ENCODE measurements at places on chromosomes 2 and 18. TPM values are rescaled to one million over a fixed set of nuclear protein-coding genes. Genes with fewer than 3 reads are reported as not detected.

GRCh38 chr2:129656081-129656598 lies 323.3 kb upstream of the RAB6C start:
- DNase-seq: no peak
- H3K4me3 ChIP-seq: no peak overlapping the region
- H3K36me3 ChIP-seq: no peaks in the 10 kb centered on the region

GRCh38 chr2:226993171-226993570 lies 157.3 kb downstream of the RHBDD1 start:
- no peaks in the 10 kb centered on the region for H3K36me3 ChIP-seq
- H3K4me3 ChIP-seq: no peak overlapping the region
- DNase-seq: no peak
- H3K27me3 ChIP-seq: no peaks in the 10 kb centered on the region

DNA sequence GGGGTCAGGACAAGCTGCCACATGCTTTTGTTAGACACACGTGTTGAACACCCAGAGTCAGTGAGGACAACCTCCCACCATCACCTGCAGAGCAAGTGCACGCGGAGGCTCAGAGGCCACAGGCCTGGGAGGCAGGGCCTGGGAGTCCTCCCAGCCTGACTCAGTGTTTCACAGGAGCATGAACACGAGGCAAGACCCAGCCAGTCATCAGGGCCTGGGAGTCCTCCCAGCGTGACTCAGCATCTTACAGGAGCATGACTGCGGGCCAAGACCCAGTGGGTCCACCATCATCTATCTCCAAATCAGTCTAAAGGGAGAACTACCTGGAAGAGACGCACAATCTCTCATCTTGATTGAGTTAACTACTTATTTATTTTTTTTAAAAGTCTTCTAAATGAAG lies 112.6 kb upstream of the PXDN start:
- H3K4me1 ChIP-seq: peaks cover 9% of the 10 kb centered on the region
- no peaks in the 10 kb centered on the region for H3K36me3 ChIP-seq
- H3K4me3 ChIP-seq: no peak overlapping the region
- no peak for DNase-seq

GRCh38 chr18:23580677-23581367 lies 5.5 kb downstream of the NPC1 start:
- no peak for DNase-seq
- H3K4me3 ChIP-seq: no peak overlapping the region
- H3K27me3 ChIP-seq: no peaks in the 10 kb centered on the region
- H3K4me1 ChIP-seq: peaks cover 12% of the 10 kb centered on the region
- no peaks in the 10 kb centered on the region for H3K36me3 ChIP-seq
- no peak overlapping the region for H3K27ac ChIP-seq

GRCh38 chr18:9803063-9803697 lies 82.6 kb upstream of the TXNDC2 start:
- H3K27ac ChIP-seq: no peak overlapping the region
- H3K27me3 ChIP-seq: no peaks in the 10 kb centered on the region
- H3K4me3 ChIP-seq: no peak overlapping the region
- H3K36me3 ChIP-seq: no peaks in the 10 kb centered on the region
- DNase-seq: no peak

TCF7L1 gene
- 5.3 TPM for total RNA-seq

SMC6 gene
- total RNA-seq: 18.7 TPM

- H3K27me3 ChIP-seq: no peaks in the 10 kb centered on the region
- H3K27ac ChIP-seq: no peak overlapping the region
- no peaks in the 10 kb centered on the region for H3K4me1 ChIP-seq
Observed at GRCh38 chr2:168458139-168458538, 2.1 kb downstream of the CERS6 start.

GRCh38 chr2:48685126-48685525 lies 67.5 kb downstream of the GTF2A1L start:
- no peak overlapping the region for H3K4me3 ChIP-seq
- H3K4me1 ChIP-seq: no peaks in the 10 kb centered on the region
- H3K27me3 ChIP-seq: no peaks in the 10 kb centered on the region

GRCh38 chr18:32881009-32881408 lies 108.2 kb upstream of the KLHL14 start:
- H3K4me1 ChIP-seq: peaks cover 7% of the 10 kb centered on the region
- no peak overlapping the region for H3K27ac ChIP-seq
- H3K36me3 ChIP-seq: no peaks in the 10 kb centered on the region
- H3K27me3 ChIP-seq: no peaks in the 10 kb centered on the region

CBLN2 gene
- total RNA-seq: not detected

- no peak overlapping the region for H3K4me3 ChIP-seq
- peaks cover 10% of the 10 kb centered on the region for H3K4me1 ChIP-seq
- H3K27ac ChIP-seq: peak overlapping the region; percentile 39
Observed at GRCh38 chr18:56458770-56459712, 179.4 kb downstream of the TXNL1 start.

ARPC2 gene
- 219 TPM for total RNA-seq

DNA sequence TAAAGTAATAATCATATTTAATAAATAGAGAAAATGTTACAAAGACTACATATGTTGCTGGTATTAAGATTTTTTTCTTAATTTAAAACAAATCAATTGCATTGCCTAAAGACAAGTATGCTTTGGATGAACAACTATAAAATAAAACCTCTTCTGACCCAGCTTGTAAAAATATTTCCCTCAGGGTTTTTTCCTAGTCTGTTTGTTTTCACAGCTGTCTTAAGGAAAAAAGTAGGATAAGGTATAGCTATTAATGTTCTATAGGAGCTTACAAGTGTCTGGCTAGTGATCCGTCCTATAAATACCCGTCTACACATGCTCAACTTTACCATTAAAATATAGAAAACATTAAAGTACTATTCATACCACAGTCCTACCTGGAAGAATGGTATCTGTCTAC lies 97.1 kb downstream of the NOL10 start:
- H3K4me3 ChIP-seq: no peak overlapping the region
- H3K27ac ChIP-seq: no peak overlapping the region

DNA sequence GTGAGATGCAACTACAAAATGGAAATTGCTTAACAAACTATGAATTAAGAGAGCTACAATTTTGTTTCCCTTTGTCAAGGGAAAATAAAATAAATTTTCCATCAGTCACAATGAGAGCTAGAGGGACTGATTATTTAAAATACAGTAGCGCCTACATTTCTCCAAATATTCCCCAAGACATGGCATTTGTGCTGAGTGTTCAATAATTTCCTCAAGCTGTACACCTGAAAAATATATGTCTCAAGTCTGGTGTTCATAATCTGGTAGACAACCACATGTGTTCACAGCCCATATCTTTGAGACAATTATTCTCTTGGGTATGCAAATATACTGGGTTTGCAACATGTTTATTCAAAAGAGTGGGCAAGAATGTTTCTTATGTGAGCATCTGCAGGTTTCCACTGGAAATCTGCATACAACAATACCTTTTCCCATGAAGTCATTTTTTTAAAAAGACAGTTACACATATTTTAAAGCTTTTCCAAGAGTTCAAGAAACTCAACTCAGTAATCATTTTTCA lies 240.1 kb upstream of the VRK2 start:
- H3K36me3 ChIP-seq: no peaks in the 10 kb centered on the region
- no peaks in the 10 kb centered on the region for H3K27me3 ChIP-seq
- H3K27ac ChIP-seq: no peak overlapping the region
- DNase-seq: no peak
- no peak overlapping the region for H3K4me3 ChIP-seq
- H3K4me1 ChIP-seq: no peaks in the 10 kb centered on the region

All from thyroid gland (tissue), 4 donors.